Smooth muscle cell of bladder (primary cell): ENCODE measurements at places on chromosomes 7 and 10. TPM values are rescaled to one million over a fixed set of nuclear protein-coding genes. Genes with fewer than 3 reads are reported as not detected.

The RSPH10B2 gene
- total RNA-seq, result 0.14 and 0.37 TPM in 2 replicates

The SH2B2 gene
- 0.85 and 1.2 TPM in 2 replicates for total RNA-seq

The PRSS37 gene
- total RNA-seq, result not detected in 2 replicates

The SYPL1 gene
- total RNA-seq, result 31.1 and 39.0 TPM in 2 replicates

The COL28A1 gene
- 0.14 TPM in 1 of 2 replicates, not detected in the other for total RNA-seq
